ENCODE measurements at places on chromosomes 12 and 14.

DNA sequence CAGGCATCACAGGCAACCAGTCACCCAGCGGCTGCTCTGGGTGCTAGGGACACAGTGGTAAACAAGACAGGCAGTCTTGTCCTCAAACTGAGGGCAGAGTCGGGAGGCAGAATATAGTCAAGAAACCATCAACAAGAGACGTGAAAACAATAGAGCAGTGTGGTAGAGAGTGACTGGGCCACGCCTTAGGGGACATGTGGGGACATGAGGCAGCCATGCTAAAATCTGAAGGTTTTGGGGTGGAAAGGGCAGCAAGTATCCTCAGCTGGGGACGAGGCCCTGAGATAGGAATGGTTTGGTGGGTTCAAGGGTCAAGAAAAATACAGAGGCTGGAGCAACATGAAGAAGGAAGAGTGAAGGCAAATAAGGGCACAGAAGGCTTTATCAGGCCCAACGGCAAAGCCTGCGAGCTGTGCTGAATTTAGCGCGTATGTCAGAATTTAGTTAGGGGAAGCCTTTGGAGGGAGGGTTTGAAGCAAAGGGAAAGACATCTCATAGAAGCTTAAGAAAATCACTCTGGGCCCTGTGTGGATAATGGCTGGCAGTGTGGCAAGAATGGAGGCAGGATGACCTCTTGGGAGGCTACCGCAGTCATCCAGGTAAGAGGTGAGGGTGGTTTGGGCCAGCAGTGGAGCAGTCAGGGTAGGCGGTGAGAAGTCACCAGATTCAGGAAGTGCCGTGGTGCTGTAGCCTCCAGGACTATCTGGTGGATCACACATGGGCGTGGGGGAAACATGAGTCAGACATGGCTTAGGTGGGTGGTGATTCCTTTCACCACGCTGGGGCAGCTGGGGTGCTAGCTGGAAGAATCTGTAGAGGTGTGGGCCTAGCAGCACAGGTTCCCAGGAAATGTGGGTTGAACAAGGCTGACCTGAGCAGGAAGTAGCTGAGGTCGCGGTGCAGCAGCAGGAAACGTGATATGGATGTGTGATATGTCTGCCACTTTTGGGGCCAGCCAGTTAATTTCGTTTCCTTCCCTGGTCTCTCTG lies 3.0 kb downstream of the EVL start:
- DNase-seq = no peak

DNA sequence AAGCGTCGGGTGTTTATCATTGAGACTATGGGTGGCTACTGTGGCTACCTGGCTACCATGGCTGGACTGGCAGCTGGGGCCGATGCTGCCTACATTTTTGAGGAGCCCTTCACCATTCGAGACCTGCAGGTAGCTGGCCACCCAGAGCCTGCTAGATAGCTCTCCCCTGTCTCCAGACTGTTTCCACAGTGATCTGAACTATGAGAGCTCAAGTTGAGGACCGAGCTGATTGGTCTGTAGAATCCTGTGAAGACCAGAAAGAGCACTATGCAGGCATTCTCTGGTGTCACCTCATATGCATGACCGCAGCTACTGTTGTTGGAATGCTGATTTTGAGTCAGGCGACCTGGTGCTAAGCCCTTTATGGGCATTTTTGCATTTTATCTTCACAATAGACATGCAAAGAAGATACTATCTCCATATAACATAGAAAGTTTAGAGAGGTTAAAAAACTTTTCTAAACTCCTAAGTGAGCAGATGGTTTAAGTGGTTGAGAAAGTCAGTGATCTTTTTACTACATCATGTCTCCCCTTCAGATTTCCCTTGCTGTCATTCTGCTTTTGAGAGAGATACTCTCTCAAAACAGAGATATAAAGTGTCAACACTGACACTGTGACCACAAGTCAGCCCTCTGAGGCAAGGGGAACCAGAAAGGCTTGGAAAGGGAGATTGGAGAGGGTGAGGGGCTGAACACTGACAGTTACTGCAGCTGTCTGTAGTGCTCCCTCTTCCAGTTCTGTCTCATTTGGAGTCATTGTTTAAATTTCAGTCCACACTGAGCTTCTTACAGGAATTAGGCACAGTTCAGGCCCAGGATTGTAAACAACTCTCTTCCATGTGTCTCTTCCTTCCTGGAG lies 14.3 kb downstream of the ASB8 start:
- no peak for DNase-seq

DNA sequence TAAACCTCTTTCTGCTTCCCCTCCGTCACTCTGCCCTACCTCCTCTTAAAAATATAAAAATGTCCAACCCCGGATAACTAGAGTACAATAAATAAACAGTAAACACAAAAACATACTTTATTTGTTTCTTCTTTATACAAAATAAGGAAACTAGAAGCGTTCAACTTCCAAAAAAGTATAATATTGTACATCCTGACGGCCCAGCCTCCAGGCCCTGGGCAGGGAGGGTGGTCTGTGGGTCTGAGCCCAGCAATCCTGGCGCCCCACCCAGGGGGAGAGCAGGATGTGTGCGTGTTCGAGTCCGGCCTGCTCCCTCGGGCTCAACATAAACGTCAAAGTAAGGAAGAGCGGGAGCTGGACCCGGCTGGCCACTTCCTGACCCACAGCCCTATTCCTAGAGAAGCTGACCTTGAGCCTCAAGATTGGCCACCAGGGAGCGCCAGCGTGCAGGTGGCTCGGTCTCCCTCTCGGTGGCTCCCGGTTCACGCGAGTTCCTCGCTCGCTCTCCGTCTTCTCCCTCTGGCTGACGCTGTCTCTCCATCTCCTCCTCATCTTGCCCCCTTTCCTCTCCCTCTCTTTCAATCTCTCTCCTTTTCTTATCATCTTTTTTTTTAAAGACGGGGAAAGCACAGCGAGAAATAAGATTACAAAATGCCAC lies 9.4 kb downstream of the LHX5 start:
- peak; percentile 47 for DNase-seq

GRCh38 chr12:93205361-93205760 lies 172.4 kb upstream of the NUDT4 start:
- no peak for DNase-seq

GRCh38 chr12:100211698-100212097 lies 11.1 kb downstream of the ACTR6 start:
- no peak for DNase-seq

DNA sequence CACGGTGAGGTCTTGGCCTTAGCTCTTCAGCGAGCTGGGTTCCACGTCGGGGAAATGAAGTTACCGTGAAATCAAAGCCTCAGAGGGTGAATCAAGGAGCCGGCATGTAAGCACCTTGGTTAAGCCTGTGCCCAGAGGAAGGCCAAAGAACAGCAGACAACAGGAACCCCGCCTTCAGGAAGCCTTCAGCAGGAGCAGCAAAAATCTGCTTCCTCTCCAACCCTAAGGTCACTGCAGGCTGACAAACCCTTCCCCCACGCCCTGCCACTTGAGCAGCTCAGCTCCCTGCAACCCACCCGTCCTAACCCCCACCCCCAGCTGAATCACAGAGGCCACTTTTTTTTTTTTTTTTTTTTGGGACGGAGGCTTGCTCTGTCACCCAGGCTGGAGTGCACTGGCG lies 72.9 kb upstream of the LTA4H start:
- DNase-seq = no peak

DNA sequence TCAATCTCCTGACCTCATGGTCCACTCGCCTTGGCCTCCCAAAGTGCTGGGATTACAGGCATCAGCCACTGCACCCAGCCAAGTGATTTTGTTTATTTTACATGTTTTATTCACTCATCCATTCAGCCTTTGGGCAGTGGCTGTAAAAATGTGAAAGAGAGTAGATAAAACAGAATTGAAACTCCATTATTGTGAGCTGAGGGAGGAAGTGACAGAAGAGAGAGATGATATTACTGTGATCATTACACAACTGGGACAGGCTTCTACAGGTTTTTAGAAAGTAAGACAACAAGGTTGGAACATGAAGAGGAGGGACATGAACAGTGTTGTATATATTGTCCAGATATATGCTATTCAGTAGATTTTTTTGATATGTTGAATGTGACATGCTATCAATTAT lies 25.0 kb downstream of the CREBL2 start:
- DNase-seq = no peak

DNA sequence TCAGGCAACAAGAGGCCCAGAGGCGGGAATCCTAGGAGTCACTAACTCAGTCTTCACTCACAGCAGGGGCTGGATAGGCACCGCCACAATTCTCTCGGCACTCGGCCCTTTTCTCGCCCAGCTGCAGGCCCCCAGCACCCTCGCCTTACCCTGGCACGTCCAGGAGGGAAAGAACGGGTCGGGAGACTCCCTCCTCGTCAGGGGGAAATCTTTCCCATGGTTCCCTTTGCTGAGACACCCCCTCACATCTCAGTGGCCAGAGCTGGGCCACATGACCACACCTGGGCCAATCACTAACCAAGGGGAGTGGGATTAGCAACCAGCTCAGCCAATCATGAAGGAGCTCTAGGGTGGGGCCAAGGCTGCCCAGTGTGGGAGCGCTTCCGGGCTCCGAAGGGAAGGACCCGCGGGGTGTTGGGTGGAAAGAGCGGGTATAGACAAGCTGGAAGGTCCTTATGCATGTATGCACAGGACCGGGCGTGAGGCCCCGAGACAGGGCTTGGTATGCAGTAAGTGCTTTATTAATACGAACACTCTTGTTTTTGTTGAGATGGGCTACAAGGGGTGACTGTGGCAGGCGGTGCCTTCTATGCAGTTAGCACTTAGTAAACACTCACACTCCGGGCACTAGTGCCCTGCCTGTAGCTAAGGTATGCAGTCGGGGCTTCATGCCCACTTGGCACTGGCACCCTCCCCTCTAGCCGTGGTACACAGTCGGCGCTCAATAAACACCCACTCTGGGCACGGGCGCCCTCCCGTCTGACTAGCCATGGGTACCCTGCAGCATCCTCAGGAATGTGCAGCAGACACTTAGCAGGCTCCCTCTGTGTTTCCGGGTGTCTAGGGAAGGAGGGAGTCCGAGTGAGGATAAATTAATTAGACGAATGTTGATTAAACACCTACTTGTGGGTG lies 40.3 kb downstream of the ADGRD1 start:
- DNase-seq = no peak

DNA sequence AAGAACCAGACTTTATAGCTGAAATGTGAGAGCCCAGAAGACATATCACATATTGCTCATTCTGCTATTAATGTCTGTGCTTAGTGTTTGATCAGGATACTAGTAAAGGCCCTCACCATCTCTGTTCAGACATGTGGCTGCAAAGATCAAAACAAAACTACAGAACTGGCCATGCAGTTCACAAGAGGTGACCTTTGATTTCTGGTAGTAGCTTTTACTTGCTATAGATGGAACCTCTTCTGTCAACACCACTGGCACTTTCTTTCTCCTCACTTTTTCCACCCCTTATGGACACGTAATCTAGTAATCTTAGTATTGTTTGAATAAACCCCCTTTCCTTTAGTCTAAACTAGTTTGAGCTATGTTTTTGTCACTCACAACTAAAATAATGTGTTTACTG lies 214.8 kb downstream of the EPS8 start:
- DNase-seq = no peak

- DNase-seq = no peak
These were observed 56.3 kb downstream of the SLC4A8 start for GRCh38 chr12:51480978-51481377.

- DNase-seq = no peak
These were observed 333.3 kb downstream of the SLC16A7 start for GRCh38 chr12:59929110-59929509.

GRCh38 chr14:64574371-64575107 lies 24.8 kb downstream of the PPP1R36 start:
- DNase-seq = no peak

DNA sequence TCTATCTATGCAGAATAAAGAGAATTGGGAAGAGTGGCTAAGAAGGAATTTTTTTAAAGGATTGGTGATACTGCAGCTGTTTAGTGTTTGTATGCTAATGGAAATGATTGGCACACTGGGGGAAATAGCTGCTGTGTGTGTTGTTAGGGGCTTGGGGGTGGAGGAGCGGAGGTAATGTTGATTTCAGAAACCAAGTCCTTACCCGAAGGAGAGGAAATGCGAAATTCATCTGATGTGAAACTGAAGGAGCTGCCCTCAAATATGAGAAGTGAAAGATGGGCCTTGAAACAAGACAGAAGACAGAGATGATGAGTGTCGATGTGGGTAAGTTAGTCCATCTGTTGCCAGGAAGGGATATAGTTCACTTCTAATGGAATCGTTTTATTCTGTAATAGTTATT lies 21.2 kb upstream of the RNASE12 start:
- no peak for DNase-seq

GRCh38 chr14:77407158-77407557 lies 16.2 kb downstream of the NOXRED1 start:
- no peak for DNase-seq

DNA sequence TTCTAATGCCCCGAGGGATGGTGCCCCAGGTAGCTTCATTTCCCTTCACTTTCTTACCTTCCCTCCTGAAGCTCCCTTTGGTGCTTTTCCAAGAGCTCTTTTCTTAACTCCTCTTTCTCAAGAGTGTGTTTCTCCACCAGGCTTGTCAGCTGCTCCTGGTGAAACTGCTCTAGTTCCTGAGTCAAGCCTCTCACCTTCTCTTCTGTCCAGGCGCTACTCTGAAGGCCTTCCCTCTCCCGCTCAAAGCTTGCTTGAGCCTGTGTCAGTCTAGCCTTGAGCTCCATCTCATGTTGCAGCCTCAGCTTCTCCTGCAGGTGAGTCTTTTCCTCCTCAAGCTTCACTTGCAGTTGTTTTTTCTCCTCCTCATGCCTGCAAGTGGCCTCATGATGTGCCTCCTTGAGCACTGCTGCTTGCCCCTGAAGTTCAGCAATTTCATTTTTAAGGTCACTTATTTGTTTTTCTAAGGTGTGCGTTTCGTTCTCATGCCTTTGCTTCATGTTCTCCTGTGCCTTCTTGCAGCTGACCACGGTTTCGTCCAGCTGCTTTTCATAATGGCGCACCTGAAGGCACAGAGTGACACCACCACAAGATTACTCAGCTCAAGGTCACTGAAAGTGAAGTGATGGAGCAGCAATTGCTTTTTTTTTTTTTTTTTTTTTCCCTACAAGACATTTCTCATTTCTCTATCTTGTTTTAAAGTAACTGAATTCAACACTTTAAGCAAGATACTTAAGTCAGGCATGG lies 71.0 kb downstream of the NIN start:
- DNase-seq = no peak

GRCh38 chr12:93146263-93146939 lies 217.3 kb upstream of the EEA1 start:
- DNase-seq = no peak

GRCh38 chr14:105330491-105330895 lies 15.9 kb downstream of the PACS2 start:
- no peak for DNase-seq

GRCh38 chr14:103872481-103873113 lies 25.2 kb upstream of the PPP1R13B start:
- no peak for DNase-seq

GRCh38 chr12:80272387-80272915 lies 171.6 kb upstream of the PTPRQ start:
- DNase-seq = no peak

DNA sequence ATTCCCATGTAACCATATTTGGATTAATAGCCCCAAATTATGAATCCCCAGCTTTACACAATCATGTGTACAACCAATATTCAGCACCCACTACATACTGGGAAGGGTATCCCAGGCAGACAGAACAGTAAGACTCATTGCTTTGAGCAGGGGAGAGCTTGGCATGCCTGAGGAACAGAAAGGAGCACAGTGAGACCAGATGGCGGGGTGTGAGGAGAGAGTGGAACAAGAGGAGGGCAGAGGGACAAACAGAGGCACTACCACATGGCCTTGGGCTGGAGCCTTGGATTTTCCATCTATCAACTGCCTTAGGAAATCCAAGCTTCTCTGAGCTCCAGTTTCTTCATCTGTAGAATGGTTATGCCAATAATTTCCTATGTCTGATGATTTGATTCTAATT lies 3.8 kb downstream of the DGKA start:
- DNase-seq = no peak
